ENCODE measurements at places on chromosomes 2 and 18.

DNA sequence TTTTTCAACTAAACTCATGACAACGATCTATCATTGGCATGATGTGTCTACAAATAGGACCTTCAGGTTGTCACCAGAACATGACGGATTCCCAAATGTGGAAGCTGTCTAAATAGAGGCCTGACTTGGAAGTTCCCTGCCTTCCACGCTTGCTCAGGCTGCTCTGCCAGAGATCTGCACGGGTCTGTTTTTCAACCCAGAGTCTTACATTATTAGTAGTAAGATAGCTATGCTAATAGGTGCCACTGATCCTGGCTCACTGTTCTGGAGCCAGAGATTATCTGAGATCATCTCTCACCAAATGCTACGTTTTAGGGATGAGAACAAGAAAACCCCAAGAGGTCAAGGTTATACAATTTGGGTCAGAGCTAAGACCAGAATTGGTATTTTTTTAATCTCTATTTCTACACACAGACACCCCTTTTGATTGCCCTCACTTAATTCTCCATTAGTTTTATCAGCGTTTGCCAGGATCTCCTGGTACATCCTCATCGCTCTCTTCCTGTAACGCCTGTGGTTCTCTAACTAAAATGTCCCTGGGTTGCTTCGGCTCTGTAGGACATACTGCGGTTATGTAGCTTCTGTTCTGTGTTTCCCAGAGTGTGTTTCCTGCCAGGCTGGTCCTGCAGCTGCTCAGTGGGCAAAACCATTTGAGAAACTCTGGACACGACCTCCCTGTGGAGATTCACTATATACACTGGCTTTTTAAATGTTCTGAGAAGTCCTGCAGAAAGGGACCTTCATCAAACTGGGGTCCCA, 5.7 kb downstream of the CDC42EP3 start:
- DNase-seq, result no peak

GRCh38 chr2:112921982-112922381, 11.0 kb downstream of the IL37 start:
- DNase-seq, result no peak

- no peak for DNase-seq
Observed at GRCh38 chr2:212173756-212174510, 364.7 kb downstream of the ERBB4 start.

- DNase-seq, result no peak
Observed at GRCh38 chr2:39156846-39157245, 36.0 kb upstream of the SOS1 start.

GRCh38 chr2:63218800-63219526, 168.3 kb downstream of the OTX1 start:
- DNase-seq, result no peak

GRCh38 chr2:215188078-215188477, 49.7 kb upstream of the ABCA12 start:
- no peak for DNase-seq

- no peak for DNase-seq
Observed at GRCh38 chr2:26043862-26044696, 10.2 kb downstream of the RAB10 start.

- no peak for DNase-seq
Observed at GRCh38 chr2:224751996-224752698, 36.0 kb upstream of the CCDC195 start.

- no peak for DNase-seq
Observed at GRCh38 chr2:167862782-167863181, 384.6 kb downstream of the STK39 start.

DNA sequence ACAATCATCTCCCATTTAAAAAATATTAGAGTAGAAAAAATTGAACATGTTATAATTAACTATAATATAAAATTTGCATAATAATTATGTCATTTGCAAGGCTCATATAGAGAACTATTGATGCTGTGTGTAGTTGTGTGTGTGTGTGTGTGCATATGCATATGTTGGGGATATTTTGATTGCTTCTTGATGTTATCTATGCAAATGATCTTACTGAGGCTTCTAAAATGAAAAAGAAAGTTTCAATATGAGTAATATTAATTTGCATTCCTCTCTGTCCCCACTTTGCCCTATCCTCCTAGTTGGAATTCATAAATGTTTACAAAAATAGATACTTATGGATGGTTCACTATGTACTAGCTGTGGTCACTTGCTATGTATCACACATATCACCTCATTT, 523.3 kb downstream of the TRIB2 start:
- no peak for DNase-seq

DNA sequence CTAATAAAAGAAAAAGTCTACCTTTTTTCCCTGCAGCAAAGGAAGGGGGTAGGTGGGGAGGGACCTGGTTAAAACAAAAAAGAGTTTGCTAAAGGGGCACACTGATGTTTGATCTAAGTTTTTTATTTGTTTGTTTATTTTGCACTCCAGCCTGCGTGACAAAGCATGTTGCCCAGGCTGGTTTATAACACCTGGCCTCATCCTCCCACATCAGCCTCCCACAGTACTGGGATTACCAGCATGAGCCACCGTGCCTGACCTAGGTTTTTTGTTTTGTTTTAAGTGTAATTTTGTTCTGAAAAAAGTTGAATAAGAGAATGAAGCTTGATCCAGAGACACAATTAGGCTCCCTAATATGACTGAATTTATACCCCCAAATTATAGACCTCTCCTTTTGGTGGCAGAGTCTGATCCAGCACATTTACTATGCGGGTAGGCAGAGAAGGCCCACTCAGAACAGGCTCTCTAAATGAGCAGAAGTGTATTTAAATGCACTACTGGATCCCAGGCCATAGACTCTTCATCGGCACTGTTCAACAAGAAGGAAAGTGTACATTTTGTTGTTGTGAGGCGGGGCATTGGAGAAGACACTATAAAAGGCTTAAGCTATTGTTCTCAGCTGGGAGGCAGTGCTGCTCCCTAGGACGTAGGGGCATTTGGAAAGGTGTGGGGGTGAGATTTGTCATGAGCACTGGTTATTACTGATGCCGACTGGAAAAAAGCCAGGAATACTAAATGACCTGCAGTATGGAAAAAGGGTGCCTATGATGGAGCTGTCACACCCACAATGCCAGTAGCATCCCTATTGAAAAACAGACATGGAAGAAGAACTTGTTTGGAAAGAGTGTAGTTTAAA, 32.4 kb downstream of the MRPS9 start:
- DNase-seq, result no peak

DNA sequence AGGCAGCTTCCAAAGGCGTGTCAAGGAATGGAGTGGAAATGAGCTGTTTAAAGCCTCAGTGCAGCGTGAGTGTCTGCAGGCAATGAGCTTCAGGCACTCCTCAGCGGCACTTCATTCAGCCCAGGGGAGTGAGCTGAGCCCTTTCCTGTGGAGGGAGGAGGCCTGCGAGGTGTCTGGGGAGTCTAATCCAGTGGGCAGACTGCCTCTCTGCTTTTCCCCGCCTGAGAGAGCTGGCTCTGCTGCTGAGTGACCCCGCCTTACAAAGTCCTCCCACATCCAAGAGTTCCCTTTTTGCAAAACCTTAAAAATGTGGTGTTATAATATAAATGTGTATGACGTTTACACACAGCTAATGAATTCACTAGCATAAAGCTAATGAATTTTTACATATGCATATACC, 7.0 kb upstream of the LDLRAD4 start:
- DNase-seq, result no peak

- DNase-seq, result no peak
Observed at GRCh38 chr2:202373490-202373889, 2.6 kb upstream of the BMPR2 start.

GRCh38 chr2:177245010-177245422, 19.5 kb downstream of the NFE2L2 start:
- DNase-seq, result no peak

DNA sequence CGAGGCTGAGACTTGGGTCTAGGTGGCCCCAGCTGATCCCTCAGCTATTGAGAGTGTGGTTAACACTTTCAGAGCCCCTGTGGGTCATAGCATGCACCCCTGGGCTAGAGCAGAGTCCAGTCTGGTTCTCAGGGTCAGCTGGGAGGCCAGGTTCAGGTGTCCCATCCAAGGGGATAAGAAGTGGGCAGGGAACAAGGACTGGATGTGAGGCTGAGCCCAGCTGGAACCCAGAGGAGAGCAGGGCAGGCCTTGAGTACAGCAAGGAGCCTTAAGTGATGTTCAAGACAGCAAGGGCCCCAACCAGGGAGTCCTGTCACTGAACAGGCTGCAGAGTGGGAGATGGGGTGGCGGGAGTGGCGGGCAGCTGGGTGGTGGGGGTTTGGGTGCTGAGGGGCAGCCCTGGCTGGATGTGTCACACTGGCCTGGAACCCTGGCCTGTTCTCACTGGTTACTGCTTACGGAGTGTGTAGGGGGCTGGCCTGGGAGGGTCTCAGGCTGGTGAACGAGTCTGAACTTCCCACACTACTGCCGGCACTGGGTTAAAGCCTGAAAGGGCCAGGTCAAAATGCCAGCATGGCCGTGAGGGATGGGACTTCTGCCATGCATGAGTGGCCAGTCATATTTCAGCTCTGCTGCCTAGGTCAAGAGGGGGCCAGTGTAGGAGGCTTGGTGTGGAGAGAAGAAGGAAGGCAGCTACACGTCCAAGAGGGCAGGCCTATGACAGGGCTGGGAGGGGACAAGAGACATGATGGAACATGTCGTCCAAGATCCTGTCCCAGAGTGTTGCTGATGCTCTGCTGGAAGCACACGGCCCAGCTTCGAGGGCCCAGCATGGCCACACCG, 13.6 kb downstream of the TMEM185B start:
- no peak for DNase-seq

GRCh38 chr18:27595113-27595838, 410.2 kb upstream of the CHST9 start:
- no peak for DNase-seq

- DNase-seq, result no peak
Observed at GRCh38 chr2:111689174-111689573, 194.8 kb downstream of the ANAPC1 start.

DNA sequence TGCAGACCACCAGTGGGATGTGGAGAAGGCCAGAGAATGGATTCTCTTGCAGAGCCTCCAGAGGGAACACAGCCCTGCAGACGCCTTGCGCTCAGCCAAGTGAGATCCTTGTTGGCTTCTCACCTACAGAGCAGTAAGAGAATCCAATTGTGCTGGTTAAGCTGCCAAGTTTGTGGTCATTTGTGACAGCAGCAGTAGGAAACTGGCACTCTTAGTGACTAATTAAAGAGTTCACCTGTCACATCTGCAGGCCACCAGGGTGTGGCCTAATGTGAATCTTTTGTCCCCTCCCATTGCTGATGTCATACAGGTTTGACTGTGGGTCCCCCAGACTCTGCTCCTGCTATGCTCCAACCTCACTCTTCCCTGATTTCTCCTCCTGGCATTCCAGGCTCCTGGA, 235.9 kb downstream of the TFCP2L1 start:
- DNase-seq, result no peak

- no peak for DNase-seq
Observed at GRCh38 chr18:62878305-62878704, 163.0 kb downstream of the PHLPP1 start.

DNA sequence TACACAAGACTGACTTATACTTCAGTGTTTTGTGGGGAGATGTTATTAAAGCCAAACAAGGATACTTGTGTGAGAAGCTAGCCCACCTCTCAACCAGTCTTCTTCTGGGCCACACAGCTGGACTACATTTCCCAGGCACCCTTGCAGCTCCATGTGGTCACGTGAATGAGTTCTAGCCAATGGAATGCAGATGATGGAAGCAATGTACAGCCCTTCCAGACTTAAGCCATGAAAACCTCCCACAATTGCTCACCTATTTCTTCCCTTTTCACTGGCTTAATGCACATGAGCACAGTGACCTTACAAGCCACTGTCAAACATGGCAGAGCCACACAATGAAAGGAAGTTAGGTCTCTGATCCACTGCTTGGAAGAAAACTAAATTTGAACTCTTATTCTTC, 20.4 kb upstream of the FEZ2 start:
- DNase-seq, result no peak

DNA sequence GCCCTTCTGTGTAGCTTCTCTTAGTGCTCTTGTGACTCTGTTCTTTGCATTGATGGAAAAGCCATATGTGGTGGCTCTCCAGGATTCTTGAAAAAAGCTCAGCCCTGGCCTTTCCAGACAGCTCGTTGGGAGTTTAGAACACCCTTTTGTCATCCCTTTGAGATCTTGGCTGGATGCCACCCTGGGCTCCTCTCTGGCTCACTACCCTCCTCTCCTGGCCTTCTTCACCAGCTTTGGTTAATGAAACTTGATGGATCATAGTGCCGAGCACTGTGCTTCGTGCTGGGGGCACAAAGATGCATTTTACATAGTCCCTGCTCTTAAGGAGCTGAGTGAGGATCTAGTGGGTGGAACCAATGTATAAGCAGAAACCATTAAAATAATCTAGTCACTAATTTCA, 15.6 kb upstream of the FHOD3 start:
- no peak for DNase-seq

GRCh38 chr2:164302786-164303185, 318.5 kb downstream of the GRB14 start:
- DNase-seq, result no peak

DNA sequence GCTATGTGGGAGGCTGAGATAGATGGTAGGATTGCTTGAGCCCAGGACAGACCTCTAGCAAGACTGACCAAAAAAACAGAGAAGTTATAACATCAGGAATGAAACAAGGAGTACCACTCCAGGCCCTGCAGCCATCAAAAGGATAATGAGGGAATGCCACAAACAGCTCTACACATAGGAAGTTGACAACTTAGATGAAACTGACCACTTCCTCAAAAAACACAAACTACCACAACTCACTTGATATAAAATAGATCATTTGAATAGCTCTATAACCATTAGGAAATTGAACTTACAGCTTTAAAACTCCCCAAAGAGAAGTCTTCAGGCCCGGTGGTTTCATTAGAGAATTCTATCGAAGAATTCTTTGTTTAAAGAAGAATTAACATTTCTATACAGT, 12.9 kb upstream of the ESPNL start:
- DNase-seq, result no peak

DNA sequence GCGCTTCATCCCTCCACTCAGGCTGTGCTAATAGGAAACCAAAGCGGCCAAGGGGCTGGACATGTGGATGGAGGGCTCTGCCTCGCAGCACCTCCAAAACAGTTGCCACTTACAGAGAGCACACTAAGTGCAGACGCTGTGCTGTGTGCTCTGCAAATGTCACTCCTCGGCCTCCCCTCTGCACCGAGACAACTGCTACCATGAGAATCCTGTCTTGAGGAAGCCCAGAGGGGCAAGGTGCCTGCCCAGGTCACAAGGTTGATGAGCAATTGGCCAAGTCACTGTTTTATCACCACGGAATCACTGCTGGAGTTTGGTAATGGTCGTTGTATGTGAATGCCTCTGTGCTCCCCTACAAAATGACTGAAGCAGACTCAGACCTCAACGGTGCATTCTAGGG, 132.2 kb downstream of the SEPTIN10 start:
- DNase-seq, result no peak

GRCh38 chr18:35682281-35682867, 100.8 kb downstream of the GALNT1 start:
- DNase-seq, result no peak

DNA sequence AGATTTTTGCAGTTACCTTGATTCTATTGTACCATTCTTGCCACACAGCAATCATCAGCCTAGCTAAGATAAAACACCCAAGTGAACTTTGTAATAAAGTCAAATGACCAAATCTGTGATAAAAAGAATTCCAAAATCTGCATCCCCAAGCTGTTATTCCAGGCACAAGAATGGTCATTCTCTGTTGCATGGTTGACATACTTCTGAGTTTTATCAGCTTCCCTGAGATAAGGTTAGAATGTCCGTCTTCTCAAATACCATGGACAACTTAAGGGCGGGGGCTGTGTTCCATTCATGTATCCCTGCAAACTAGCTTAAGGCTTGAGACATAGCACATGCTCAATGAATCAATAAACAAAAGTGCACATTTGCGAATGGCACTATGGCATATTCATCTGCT, 8.1 kb upstream of the BMP10 start:
- no peak for DNase-seq

All from T-helper 2 cell (primary cell).